ENCODE measurements at places on chromosomes 16 and 17.

DNA sequence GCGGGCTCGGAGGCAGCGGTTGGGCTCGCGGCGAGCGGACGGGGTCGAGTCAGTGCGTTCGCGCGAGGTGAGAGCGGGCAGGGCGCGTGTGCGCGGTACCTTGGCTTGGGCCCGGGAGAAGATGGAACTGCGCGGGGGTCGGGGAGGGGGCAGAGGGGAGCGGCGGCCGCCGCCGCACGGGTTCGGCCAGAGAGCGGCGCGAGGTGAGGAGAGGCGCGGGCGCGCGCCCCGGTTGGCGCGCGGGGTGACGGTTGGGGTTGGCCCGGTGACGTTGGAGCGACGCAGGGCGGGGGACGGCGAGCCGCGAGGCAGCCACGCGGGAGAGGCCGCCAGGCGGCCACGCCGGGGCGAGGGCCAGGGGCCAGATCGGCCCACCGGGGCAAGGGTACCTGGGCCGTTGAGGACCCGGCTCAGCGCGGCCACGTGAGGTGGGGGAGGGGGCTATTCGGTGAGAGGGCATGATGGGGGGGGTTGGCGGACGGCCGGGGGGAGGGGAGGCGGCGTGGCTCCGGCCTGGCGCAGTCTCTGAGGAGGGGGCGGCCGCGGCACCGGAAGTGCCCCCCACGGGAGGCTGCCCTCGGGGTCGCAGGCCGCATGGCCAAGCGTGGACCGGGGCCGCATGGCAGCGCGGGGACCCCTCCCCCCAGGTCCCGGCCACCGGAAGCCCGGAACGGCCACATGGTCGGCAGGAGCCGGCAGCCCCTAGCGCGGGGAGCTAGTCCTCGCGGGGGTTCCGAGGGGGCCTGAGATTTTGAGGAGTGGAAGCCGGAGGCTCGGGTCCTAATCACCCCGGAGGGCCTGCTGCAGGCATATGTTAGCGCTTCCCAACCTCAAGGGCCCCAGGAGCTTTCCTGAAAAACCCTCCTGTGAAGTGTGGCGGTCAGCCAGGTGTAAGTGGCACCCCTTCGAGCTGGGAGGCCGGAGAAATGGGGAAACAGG lies 527 bp downstream of the EIF5A start:
- peak; percentile 43 for DNase-seq

DNA sequence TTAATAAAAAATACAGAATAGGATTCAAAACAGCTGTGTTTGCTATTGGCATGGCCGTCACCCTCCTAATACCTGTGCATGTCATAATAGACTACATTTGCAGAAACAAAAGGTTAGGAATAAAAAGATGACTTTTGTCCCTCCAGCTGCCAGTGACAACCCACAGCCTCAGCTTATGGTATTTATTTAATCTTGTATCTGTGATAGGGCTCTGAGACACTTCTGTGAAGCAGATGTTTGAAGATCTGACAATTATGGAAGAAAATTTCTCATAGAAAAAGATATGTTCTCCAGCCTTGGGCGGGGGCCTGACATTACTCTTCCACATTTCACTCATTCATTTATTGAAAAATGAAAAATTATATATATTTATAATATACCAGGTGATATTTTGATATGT lies 62.2 kb downstream of the PITPNC1 start:
- DNase-seq: no peak

DNA sequence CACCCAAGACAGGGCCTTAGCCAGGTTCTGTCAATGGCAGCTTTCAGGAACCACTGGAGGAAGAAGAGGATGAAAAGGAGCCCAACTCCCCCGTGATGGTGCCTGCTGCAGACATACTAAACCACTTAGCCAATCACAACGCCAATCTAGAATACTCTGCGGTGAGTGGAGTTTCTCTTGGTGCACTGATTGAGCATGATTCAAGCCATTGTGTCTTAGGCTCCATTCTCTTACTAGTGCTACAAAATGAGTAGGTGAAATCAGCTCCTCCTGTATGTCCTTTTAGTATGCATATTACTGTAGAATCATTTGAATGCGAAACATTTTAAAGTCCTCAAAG lies 1.4 kb downstream of the SETD6 start:
- DNase-seq: no peak

DNA sequence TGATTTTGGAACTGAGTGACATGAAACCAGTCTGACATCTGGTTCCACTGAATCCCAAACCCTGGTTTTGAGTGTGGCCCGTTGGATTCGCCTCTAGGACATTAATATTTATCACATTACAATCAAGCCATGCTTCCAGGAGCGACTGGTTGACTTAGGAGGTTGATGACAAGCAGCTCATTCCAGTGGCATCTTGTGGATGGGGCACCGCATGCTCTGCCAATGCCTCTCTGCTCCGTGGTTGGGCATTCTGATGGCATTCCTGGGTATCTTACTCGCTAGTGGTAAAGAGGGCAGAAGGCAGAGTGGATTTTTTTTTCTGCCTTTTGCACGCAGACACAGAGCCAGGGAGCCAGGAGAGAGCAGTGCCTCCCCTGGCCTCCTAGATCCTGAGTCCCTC lies 31.4 kb downstream of the CACNG4 start:
- DNase-seq: no peak

- DNase-seq: no peak
Measured at GRCh38 chr17:76966016-76966415, 97.8 kb downstream of the MGAT5B start.

DNA sequence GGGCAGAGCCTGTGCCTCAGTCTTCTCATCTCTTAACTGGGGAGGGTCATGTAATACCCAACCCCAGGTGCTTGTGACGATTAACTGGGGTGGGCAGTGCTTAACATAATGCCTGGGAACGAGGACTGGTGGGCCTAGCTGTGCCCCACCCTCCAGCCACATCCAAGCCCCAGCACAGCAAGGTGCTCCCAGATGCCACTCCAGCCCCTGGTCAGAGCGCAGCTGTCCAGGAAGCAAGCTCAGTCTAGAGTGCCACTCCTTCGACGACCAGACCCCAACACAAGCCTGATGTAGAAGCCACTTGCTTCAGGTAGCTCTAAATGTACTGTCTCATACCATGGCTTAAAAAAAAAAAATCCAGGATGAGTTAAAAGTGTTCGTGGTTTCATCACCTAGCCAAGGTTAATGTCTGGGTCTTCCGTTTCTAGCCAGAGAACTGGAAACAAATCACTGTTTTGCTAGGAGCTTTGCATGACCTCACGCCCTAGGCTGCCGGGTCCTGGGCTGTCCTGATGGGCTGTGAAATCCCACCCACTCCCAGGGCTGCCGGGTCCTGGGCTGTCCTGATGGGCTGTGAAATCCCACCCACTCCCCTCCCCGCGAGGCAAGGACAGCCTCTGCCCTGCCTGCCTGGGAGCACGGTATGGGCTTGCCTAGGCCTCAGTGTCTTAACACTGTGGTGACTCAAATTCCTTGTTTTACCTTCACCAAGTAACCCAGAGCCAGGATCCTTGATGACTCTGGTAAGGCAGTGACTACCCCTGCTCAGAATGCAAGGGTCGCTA lies 7.7 kb downstream of the MIEF2 start:
- DNase-seq: no peak

GRCh38 chr16:10517868-10518267 lies 62.5 kb downstream of the EMP2 start:
- DNase-seq: no peak

DNA sequence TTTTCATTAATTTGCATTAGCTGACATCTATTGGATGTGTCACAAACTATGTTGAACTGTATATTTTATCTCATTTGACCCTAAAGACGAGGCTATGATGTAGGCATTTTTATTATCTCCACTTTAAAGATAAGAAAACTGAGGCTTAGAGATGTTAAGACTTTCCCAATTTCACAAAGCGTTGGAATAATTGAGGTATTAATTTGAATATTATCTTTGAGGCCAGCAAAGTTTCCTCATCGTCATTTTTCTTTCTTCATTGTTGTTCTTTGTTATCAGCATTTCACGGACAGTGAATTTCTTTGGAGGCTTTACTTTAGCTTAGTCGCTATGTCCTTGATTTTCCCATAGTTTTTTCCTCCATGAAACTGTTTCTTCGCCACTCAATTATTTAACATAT lies 227.5 kb upstream of the MYOCD start:
- DNase-seq: no peak

DNA sequence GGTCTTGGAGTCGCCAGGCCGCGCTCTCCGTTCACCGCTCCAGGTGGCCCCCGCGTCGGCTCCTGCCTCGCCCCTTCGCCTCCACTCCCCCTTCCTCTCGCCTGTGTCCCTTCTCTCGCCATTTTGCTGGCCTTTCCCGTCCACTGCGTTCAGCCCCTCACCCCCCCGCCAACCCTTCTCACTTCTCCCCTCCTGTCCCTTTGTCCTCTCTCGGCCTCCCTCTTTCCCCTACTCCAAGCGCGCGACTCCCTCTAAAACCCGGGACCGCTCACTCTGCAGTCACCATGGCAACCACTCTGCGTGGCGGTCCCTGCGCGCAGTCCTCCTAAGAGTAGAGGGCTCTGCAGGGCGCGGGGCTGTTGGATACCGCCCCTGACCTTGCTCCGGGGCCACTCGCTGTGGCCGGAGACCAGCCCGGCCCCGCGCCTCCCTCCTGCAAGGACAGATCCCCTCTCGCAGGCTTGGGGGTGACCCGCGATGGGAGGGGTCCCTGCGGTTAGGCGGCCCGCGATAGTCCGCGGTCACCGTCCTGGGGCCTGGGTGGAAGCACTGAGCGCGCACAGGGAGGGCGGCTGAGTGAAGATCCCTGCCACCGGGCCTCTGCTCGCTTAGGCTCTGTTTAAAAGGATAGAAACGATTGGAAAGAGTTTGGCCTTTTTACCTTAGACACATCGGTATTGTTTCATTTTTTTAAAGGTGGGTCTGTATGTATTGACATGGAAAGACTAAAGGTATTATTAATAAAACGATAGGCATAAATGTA lies 454 bp downstream of the CCDC40 start:
- peak; percentile 29 for DNase-seq

DNA sequence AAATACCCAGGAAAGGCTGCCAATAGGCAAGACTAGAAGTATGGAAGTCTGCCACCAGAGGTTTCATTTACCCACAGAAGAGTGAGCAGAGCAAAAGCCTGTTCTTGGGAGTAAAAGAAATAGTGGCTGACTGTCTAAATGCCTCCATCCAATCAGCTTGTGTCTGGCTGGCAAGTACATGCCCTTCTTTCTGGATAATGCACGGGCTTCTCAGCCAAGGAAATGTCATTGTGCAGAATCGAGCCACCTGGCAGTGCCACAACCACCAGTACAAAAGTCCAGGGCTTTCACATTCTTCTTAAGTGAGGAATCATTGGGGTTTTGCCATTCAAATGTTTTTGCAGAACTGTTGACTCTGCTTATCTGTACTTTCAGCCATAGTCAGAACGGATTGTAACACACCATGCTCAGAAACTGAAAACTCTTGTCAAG lies 10.1 kb upstream of the ERCC4 start:
- no peak for DNase-seq

- DNase-seq: no peak
Measured at GRCh38 chr17:19487024-19487600, 46.5 kb upstream of the SLC47A1 start.

DNA sequence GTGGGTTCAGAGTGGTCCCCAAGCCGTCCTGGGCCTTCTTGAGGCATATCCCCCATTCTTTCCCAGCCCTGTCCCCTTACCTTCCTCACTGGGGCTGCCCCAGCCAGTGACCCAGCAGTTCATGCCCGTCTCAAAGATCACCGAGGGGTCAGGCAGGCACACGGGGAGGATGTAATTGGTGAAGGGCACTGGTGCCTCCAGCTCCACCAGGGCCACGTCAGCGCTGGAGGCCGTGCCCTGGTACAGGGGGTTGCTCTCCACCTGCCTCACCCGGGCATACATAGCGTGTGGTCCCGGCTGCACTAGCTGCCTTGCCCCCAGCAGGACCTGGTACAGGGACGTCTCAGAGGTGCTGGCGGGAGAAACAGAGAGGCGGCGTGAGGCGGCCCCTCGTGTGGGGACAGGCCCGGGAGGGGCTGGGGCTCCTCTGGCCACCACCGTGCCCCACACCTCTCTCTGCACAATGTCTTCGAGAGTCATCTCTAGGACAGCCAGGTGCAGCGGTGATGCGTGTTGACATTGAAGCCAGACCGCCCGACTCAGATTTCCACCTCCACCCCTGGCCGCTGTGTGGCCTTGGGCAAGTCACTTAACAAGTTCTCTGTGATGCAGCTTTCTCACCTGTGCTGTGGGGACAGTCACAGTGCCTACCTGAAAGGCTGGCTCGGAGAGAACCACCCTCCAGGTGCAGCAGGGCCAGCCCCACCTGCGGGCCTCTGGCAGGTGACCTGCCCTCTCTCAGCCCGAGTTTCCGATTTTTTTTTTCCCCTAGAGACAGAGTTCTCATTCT lies 5.8 kb downstream of the PRSS27 start:
- no peak for DNase-seq

DNA sequence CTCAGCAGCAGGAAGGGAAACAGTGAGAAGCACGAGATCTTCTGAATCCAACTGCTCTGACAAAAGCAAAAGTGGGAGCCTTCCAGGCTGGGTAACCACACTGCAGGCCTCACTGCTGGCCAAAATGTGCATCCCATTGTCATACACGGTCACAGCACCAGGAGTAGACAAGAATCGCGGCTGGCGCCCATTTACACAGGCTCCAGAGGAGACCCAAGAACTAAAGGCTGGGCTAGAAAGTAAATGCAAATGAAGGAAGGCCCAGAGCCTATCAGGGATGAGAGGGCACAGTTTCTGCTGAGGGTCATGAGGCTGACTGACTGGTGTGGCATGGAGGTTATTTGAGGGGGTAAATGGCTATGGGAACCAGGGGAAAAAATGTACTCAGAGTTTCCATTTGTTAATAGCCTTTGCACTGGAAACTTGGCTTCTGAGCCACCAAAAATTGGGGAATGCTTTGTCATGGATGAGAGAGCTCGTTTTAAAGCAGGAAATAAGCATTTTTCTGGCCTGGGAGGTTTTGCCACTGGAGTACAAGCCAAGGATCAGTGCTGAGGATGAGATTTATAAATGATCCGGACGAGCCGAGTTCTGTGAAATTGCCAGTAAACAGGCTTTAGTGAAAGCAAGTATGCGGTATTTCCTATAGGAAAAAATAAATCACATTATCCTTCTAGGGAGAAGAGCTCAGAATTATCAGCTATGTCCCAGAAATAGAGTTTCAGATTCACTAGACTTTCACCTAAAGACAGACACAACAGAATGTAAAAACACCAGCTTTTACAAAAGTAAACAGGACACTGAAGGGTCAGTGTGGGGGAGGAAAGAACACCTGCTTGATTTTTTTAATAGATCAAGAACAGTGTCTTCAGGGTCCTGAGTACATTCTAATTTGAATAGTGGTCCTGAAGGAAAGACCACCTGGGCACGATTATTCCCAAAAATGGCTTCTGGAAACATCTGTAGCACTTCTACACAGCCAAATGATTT lies 66.9 kb upstream of the GSG1L start:
- DNase-seq: no peak

Measured in CD4-positive, alpha-beta T cell treated with Interleukin-2 at 100 ng/mL for 4 hours (primary cell).